ENCODE measurements at places on chromosomes 3 and 15.

- no peak for DNase-seq
Observed at GRCh38 chr3:87088993-87089841, 98.3 kb upstream of the VGLL3 start.

GRCh38 chr15:51884517-51885236, 55.2 kb downstream of the TMOD3 start:
- DNase-seq, result no peak

DNA sequence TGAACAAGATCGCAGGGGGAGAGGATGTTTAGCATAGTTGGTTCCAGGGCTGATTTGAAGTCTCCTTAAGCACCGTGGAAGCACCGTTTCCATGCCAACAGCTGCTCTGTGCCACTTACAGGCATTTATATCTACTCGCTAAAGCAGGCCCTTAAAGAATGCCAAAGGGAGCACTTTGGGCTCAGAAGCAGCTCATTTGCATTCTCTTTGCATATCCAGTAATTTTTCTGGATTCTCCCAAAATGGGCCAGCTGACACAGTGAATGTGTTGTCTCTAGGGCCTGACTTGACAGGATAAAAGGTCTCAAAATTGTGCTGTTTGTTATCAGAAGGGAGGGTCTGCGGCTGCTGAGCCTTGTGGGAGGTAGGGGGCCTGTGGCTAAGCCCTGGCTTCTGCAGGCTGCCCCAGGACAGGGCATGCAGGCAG, 138.6 kb downstream of the FBLN2 start:
- DNase-seq, result no peak

GRCh38 chr15:96307856-96308394, 22.6 kb upstream of the NR2F2 start:
- no peak for DNase-seq

GRCh38 chr3:173395073-173395411, 2.5 kb upstream of the NLGN1 start:
- no peak for DNase-seq

- no peak for DNase-seq
Observed at GRCh38 chr3:189744235-189744634, 113.0 kb downstream of the TP63 start.

- no peak for DNase-seq
Observed at GRCh38 chr3:38662544-38662943, 13.1 kb upstream of the SCN5A start.

- no peak for DNase-seq
Observed at GRCh38 chr3:72665701-72666446, 182.4 kb downstream of the SHQ1 start.

- no peak for DNase-seq
Observed at GRCh38 chr15:39960411-39960810, 26.5 kb downstream of the EIF2AK4 start.

DNA sequence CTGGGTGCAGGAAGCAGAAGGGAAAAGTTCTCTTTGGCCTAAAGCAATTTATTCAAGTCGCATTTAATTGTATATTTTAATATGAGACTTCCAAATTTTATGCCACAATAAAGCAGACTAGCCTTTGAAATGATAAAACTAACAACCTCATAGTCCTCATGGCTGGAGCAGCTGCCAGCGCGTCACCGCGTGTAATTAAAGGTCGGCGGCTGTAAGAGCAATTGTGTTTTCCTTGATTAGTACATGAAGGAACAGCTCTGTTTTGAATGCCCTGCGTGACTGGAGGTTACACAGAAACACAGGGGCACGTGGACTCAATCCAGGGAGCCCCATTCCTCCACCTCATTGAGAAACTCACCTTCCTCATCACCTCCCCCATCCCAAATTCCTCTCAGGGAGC, 10.1 kb upstream of the LRRC15 start:
- DNase-seq, result no peak

GRCh38 chr3:106534206-106534605, 665.4 kb upstream of the CBLB start:
- peak; percentile 6 for DNase-seq

DNA sequence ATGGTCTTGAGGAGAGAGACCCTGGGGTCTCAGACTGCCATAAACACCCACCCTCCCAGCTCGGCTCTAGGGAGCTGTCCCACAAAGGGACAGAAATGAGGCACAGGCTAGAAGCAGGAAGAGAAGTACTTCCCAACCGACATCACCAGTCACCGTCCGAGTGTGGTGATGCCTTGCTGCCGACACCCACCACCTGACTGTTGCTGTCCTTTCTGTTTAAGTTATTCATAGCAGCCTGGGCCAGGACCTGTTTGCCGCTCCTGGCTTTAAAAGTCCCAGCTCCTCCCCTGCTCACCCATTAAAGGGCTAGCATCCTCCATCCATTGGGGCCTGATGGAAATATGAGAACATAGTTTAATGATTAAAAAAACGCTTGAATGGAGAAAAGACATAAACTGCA, 13.2 kb upstream of the SPG11 start:
- no peak for DNase-seq

- no peak for DNase-seq
Observed at GRCh38 chr3:100697723-100698285, 11.5 kb upstream of the TFG start.

DNA sequence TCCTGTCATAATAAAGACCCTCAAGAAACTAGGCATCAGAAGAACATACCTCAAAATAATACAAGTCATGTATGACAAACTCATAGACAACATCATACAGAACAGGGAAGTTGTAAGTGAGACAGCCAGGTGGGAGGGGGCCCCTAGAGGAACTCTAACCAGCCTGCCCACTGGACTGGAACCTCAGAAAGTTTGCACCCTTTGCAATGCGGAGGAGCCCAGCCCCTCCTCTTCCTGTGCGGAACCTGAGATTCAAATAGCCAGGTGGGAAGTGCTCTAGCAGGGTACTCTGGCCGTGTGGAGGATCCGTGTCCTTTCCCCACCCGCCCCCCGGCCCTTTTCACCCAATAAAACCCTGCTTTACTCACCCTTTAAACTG, 387.0 kb upstream of the CBLB start:
- DNase-seq, result no peak

DNA sequence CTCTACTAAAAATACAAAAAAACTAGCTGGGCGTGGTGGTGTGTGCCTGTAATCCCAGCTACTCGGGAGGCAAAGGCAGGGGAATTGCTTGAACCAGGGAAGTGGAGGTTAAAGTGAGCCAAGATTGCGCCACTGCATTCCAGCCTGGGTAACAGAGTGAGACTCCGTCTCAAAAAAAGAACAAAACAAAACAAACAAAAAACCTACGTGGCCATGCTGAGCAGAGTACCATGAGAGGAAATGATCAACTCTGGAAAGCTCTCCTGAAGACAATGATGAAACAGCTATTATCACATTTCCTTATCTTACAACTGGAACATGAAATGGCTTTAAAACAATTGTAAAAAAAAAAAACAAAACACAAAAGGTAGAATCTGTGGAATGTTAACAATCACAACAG, 75.2 kb downstream of the CHSY1 start:
- no peak for DNase-seq

GRCh38 chr3:39533226-39533625, 65.7 kb downstream of the MOBP start:
- DNase-seq, result no peak

- DNase-seq, result no peak
Observed at GRCh38 chr3:171566803-171567422, 106.7 kb upstream of the TNIK start.

GRCh38 chr15:67433495-67434099, 87.3 kb upstream of the C15orf61 start:
- no peak for DNase-seq

DNA sequence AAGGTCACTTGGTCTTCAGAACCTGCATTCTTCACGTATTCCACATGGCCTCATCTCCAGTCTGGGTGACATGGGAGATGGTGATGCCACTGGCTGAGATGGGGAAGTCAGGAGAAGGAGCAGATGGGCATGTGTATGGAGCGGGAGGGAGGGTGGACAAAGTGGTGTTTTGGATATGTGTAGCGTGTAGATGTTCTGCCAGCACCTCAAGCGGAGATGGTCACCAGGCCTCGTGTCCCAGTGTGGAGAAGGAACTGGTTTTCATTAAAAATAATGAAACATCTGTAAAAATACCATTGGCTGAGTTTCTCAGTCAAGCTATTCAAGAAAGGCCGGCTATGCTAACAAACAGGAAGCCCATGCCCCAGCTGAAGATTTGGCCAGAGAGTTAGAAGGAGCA, 26.2 kb downstream of the LARP6 start:
- DNase-seq, result no peak

DNA sequence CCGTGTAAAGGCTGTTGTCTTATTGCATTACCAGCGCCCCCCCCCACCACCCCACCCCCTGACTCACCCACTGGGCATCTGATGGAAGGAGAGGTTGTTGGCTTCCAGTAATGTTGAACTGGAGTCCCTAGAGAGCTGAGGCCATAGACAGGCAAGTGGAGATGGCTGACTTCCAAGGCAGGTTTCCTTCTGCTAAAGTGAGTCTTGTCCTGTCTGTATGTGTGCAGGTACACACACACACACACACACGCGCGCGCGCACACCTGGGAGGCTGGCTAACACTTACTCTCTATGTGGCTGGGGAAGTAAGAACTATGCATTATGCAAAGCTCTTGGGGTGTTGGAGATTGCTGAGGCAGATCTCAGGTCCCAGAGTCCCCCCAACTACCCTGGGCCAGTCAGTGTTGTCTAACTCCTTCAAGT, 1.6 kb upstream of the KY start:
- no peak for DNase-seq

- no peak for DNase-seq
Observed at GRCh38 chr15:101470548-101471239, 18.8 kb downstream of the PCSK6 start.

- no peak for DNase-seq
Observed at GRCh38 chr3:195597229-195597628, 13.5 kb upstream of the APOD start.

GRCh38 chr3:46154311-46154710, 53.8 kb downstream of the CCR1 start:
- DNase-seq, result no peak

GRCh38 chr15:75161106-75161916, 40.4 kb upstream of the C15orf39 start:
- no peak for DNase-seq

- no peak for DNase-seq
Observed at GRCh38 chr3:103873897-103874545, 1439.2 kb downstream of the ZPLD1 start.

DNA sequence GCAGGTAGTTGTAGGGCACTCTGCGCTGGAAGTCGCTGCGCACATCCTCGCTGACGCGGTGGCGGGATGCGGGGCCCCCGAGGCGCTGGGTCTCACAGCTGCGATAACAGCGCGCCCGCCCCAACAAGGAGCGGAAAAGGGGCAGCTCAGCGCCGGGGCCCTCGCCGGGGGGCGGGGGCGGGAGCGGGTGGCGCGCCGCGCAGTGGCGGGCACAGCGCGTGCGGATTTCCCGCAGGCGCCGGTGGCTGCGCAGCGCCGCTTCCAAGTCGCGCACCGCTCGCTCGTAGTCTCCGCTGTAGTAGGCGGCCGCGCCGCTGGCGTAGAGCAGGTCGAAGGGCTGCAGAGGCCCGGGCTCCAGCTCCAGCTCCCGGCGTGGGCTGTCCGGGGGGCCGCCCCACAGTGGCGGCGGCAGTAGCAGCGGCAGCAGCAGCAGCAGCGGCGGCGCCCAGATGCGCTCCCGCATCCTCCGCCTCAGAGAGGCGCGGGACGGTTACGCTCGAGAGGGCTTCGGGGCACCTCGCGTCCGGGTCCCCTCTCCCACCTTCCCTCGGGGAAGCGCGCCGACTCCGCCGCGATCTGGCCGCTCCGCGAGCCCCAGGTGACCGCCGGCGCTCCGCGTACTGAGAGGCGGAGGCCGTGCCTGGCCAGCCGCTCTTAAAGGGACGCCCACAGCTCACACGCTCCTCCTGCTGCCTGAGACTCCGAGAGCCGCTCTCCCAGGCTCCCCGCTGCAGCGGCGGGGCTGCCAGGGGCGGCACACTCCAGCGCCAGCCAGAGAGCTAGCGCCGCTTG, at the start of gene P3H2:
Gene P3H2 (minus strand): TSS at position 629 of the 792 bp plus-strand sequence. CDS start 166 bp downstream, at position 463.
- DNase-seq, result no peak

DNA sequence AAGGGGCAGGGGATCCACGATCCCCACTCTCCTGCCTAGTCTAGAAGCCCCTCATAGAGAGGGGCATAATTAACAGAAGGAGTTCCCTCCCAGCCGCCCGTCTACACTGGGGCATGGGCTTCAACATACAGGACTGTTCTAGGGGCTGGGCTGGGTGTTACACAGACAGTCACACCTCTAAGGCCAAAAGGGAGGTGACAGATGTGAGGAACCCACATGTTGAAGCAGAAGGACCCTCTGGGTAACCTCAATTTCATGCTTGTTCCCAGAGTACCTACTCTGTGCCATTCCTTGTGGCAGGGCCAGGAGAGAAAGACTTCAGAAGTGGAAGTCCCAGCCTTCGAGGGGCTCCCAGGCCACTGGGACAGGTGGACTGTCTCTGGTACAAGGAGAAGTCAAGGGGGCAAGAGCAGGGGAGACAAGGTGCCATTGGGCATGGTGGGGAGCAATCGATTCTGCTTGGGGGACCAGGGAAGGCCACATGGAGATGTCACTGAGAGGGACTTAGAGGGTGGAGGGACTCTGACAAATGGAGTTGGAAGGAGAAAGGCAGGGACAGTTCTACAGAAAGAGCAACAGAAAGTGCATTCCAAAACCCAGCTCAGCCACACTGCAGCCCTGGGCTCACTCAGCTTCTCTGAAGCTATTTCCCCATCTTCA, 71.3 kb downstream of the CPN2 start:
- DNase-seq, result no peak

- no peak for DNase-seq
Observed at GRCh38 chr3:127072971-127073783, 90.3 kb downstream of the PLXNA1 start.

- no peak for DNase-seq
Observed at GRCh38 chr3:146969356-146969755, 364.2 kb upstream of the PLSCR5 start.
